ENCODE measurements at places on chromosomes 13 and 19.

GRCh38 chr13:19782049-19782726 lies 557 bp downstream of the PSPC1 start:
- peak; percentile 46 for DNase-seq

DNA sequence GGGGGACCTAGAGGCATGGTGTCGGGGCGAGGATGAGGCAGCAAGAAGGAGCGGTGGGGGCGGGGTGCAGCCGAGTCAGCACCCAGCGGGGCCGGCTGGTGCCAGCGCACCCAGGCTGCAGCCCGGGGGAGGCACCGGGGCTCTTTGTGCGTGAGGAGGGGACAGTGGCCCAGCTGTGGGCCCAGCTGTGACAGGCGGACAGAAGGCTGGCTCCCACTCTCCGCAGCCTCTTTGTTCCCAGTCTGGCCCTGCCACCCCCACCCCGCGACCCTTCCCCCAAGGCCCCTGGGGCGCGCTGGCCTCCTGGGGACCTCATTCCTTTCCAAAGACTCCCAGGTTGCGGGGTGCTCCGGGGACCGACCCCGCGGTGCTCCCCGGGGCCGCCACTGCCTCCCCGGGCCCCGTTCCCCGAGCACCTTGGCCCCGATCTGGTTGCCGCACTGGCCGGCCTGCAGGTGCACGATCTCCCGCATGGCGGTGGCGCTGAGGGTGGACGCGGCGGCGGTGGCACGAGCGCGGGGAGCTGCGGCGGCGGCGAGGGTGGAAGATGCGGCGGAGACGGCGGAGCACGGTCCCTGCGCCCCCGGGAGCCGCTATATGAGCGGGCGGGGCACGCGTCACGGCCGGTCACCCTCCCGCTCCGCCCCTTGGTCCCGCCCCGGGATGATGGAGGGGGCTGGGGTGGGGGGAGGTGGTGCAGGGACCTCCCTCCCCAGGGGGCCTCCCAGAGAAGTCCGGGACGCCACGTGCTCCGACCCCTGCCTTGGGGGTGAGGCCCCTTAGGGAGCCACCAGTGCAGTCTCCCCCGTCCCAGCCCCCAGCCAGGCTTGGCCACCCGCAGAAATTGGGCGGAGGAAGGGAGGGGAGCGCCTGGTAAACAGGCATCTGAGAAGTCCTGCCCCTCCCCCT lies at the start of gene TUBB4A:
TSS of gene TUBB4A (minus strand) at position 570 of the 909 bp plus-strand sequence. CDS start at position 473, 97 bp downstream.
- no peak for DNase-seq

GRCh38 chr19:51511353-51511752 lies 9.8 kb upstream of the SIGLEC12 start:
- DNase-seq, result peak; percentile 3

GRCh38 chr19:5439452-5439851 lies 15.8 kb upstream of the ZNRF4 start:
- DNase-seq, result no peak

DNA sequence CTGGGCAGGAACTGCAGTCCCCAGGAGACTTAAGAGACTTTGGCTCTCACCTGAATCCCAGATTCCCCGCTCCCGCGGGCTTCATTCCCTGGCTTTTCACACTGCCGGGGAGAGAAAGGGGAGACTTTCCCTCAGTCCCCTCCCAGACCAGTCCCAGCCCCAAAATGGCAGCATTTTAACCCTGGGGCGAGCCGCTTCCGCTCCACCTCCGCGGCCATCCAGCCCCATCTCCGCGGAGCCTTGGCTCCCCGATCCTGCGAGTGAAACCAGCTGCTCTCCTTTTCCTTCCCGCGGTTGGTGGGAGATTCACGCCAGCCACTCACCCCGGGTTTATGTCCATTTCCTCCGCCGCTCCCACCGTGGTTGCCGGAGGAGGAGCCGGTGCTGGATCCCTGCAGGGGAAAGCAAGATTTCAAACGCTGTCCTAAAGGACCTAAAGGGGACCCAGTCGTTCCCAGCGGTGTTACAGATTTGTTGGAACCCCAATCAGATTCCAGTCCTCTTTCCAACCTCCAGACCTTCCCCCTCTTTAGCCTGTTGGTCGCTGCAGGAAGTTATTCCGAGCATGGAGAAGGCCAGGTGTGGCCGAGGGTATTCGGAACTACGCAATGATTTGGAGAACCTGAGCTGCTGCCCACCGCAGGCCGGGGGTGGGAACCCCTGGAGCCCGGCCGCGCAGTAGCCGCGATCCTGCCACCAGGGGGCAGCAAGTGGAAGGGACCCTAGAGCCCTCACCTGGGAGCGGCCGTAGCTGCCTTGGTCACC lies 3.4 kb downstream of the DMKN start:
- peak; percentile 48 for DNase-seq

GRCh38 chr19:49687566-49688316 lies 1.7 kb upstream of the ADM5 start:
- peak; percentile 39 for DNase-seq

GRCh38 chr19:49829721-49830120 lies 11.6 kb downstream of the MED25 start:
- DNase-seq, result no peak

GRCh38 chr19:11199517-11199916 lies 2.2 kb upstream of the KANK2 start:
- DNase-seq, result no peak

GRCh38 chr13:59178344-59178743 lies 985.4 kb downstream of the DIAPH3 start:
- DNase-seq, result peak; percentile 2
